Epithelial cell of esophagus (primary cell): ENCODE measurements at places on chromosomes 4 and X.

DNA sequence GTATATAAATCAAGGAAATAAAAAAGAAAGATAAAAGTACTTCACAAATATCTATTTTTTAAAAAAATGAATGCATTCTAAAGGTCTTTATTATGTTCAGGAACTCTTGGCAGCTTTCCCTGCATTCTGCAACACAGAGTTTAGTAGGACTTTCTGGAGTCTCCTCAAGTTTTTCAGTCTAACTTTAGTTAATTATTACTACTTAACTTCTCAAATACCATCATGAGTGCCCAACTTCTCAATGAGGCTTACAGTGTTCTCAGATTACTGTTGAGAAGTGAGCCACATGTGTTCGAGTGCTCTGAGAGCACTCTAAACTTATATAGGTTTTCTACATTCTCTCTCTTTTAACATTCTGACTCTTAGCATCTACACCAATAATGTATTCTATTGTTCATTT is 1852.9 kb upstream of the PCDH10 start:
- no peak for DNase-seq

- DNase-seq = peak; percentile 47
Measured at GRCh38 chr4:26687728-26688127, 103.8 kb downstream of the TBC1D19 start.

DNA sequence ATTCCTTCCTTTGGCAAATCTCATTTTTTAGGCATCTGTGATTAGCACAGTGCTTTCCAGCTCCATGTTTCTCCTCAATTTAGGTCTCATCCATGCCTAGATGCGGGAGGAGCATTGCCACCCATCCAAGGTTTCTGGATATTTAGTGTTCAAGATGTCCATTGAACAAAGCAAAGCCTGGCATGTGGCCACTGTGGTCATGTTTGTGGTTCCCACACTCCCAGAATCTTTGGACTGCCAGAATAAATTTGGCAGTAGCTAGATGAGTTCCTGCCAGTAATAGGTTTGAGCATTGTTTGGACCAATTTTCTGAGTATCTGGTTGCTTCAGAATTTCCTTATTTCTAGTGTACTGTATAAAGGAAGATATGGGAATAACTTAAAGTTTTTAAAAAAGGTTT is 1124.1 kb downstream of the ADGRL3 start:
- no peak for DNase-seq

DNA sequence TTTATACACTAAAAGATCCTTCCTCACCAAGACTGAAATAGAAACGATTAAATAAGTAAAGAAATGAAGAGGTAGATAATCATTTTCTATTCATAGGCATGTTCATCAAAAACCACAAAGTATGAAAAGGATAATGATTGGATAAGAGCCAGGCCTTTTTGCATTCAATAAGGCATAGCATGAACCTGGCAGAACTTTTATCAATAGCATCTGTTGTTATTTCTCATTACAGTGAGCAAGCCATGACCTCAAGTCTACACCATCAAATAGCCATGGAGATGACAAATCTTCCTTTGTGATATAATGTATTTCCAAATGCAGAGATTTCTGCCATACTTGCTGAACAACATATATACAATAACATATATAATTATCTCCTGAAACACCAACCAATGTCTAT is 206.0 kb upstream of the SLC7A11 start:
- DNase-seq = no peak

- DNase-seq = no peak
Measured at GRCh38 chr4:15194520-15194919, 192.2 kb downstream of the CPEB2 start.

- no peak for DNase-seq
Measured at GRCh38 chrX:56794404-56795230, 65.6 kb downstream of the NBDY start.

GRCh38 chr4:40750461-40751258 is 905 bp downstream of the NSUN7 start:
- DNase-seq = peak; percentile 8

- peak; percentile 60 for DNase-seq
Measured at GRCh38 chr4:67393699-67394281, 151.5 kb downstream of the CENPC start.

GRCh38 chr4:125097729-125098128 is 217.0 kb upstream of the FAT4 start:
- peak; percentile 4 for DNase-seq

- DNase-seq = no peak
Measured at GRCh38 chrX:13923289-13923688, 106.4 kb upstream of the GPM6B start.

GRCh38 chr4:185915817-185916216 is 103.8 kb upstream of the SORBS2 start:
- no peak for DNase-seq

- DNase-seq = no peak
Measured at GRCh38 chr4:105440890-105441289, 33.0 kb downstream of the PPA2 start.

GRCh38 chr4:153987291-153987690 is 198.4 kb upstream of the SFRP2 start:
- peak; percentile 11 for DNase-seq

DNA sequence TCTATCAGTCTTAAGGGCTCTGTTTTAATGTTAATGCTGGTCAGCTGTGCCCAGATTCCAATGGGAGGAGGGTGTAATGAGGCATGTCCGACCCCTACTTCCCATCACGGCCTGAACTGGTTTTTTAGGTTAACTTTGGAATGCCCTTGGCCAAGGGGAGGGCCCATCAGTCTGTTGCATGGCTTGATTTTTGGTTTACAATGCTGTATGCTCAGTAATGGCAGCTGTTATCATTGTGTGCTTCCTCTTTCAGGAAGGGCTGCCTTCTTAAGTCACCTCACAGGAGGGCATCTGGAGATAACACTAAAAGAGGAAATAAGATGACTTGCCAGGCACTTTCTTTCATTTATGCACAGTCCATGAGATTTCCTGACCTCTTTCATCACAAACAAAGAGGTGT is 36.3 kb downstream of the ATXN3L start:
- DNase-seq = no peak

- peak; percentile 41 for DNase-seq
Measured at GRCh38 chrX:34365471-34365870, 233.4 kb upstream of the FAM47A start.

- no peak for DNase-seq
Measured at GRCh38 chrX:137441711-137442110, 124.2 kb upstream of the ZIC3 start.

- DNase-seq = no peak
Measured at GRCh38 chrX:135951291-135951690, 22.5 kb downstream of the MMGT1 start.

GRCh38 chr4:22522706-22523501 is 7.0 kb upstream of the ADGRA3 start:
- peak; percentile 84 for DNase-seq

GRCh38 chr4:137075586-137075985 is 456.7 kb downstream of the PCDH18 start:
- no peak for DNase-seq

GRCh38 chr4:37542706-37543105 is 143.5 kb downstream of the RELL1 start:
- no peak for DNase-seq

GRCh38 chr4:152996672-152997071 is 60.5 kb downstream of the FHDC1 start:
- DNase-seq = no peak

GRCh38 chrX:2550328-2551020 is 49.7 kb upstream of the DHRSX start:
- no peak for DNase-seq

GRCh38 chr4:121192480-121192879 is 28.4 kb upstream of the TNIP3 start:
- peak; percentile 54 for DNase-seq

- DNase-seq = peak; percentile 99
Measured at GRCh38 chr4:86927843-86928395, 6.9 kb upstream of the AFF1 start.

GRCh38 chrX:114047558-114047957 is 536.3 kb upstream of the HTR2C start:
- no peak for DNase-seq

DNA sequence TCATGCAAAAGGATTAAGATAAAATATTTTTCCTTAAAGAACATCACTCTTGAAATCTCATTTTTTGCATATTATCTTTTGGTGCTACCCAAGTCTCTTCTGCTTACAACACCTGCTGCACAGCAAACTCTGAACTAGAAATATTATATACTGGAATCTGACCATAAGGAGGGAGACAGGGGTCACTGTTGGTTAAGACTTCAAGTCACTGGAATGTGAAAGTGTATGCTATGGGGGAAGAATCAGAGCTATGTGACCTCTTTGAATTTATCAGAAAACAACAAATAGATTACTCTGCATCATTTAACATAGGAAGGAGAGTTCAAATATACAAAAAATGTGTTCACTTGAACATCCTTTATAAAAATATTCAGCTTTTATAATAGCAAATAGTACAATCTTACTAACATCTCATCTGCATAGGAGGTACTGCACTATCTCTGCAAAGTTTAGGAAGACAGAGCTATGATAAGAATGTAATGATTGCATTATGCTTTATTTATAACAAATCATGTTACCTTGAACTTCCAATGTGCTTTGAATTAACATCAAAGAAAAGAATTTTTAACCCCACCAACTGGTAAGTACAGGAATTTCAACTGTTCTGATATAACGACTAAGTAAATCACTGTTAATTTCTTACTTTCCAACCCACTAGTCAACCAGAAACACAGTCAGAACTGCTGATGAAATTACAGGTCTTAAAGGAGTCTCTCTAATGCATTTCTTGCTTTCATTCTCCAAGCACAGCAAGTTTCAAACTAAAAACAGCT is 69.8 kb downstream of the ZNF827 start:
- no peak for DNase-seq

DNA sequence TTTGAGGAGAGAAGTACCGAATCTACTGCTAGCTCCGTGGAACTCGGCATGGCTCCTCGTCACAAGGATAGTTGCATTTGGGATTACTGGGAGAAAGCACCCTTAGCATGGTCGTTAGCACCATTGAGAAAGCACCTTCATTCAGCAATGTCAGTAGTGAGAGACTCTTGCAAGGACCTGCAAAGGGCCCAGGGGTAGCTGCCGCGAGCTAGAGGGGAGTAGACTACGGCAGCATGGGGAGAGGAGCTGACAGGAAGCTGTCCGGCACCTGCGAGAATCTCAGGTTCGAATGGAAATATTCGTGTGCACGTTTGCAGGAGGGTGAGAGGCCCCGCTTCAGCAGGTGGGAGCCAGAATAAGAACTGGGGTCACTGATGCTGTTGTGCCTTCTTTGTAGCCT is 20.2 kb downstream of the TLR10 start:
- DNase-seq = no peak

- peak; percentile 43 for DNase-seq
Measured at GRCh38 chr4:147760176-147760575, 28.3 kb downstream of the ARHGAP10 start.

GRCh38 chr4:2929469-2929868 is 33.7 kb downstream of the NOP14 start:
- no peak for DNase-seq

GRCh38 chr4:152660526-152660925 is 19.3 kb downstream of the TMEM154 start:
- no peak for DNase-seq

- no peak for DNase-seq
Measured at GRCh38 chrX:38970845-38971244, 169.6 kb downstream of the MID1IP1 start.

GRCh38 chr4:145716200-145716599 is 36.3 kb downstream of the C4orf51 start:
- peak; percentile 54 for DNase-seq

GRCh38 chrX:13939741-13940597 is 89.7 kb downstream of the GEMIN8 start:
- DNase-seq = no peak

GRCh38 chrX:41002026-41002425 is 83.2 kb upstream of the USP9X start:
- peak; percentile 15 for DNase-seq

GRCh38 chrX:22095286-22095685 is 63.2 kb downstream of the PHEX start:
- DNase-seq = no peak

DNA sequence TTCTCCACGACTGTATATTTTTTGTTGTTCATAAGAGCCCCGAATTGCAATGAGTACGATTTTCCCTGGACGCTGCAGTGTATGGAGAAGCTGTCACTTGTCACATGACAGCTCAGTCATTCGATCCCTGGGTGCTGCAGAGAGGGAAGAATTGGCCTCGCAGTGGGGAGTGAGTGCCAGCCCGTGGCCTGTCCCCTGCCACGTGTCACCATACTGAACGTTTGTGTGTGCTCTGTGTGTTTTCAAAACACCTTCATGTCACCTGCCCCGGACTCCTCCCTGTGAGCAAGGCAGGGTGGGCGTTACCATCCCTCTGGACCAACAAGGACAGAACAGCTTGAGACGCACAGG is 77.9 kb downstream of the TBL1X start:
- no peak for DNase-seq

DNA sequence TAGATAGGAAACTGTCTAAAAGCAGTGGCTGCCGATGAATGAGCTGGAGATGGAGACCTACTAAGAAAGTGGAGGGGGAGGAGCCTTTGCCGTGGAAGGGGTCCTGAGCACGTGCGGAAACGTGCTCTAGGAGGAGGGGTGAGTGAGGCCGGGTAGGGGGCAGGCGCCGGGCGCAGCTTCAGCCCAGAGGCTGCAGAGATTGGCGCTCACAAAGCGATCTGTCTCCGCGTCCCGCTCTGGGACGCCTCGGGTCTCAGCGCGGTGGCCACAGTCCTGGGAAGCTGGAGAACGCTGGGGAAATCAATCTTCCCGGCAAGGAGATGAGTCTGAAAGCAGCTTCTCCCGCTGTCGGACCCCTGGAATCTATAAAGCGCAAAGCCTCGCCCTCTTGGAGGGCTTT is 444 bp upstream of the ARHGAP6 start:
- no peak for DNase-seq

DNA sequence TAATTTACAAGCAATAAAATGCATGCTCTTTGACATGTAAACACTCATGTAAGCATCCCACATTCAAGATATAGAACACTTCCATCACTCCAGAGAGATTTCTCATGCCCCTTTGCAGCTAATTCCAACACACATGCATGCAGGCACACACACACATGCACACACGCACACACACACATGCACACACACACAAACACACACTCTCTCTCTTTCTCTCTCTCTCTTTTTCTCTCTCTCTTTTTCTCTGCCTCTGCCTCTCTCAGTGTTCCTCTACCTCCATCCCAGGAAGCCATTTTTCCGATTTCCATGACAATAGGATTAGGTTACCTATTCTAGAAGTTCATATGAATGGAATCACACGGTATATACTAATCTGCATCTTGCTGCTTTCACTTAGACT is 11.9 kb upstream of the SOD3 start:
- DNase-seq = no peak

- no peak for DNase-seq
Measured at GRCh38 chr4:85448906-85449890, 25.8 kb upstream of the ARHGAP24 start.

GRCh38 chr4:24751926-24752539 is 43.3 kb upstream of the SOD3 start:
- DNase-seq = no peak

DNA sequence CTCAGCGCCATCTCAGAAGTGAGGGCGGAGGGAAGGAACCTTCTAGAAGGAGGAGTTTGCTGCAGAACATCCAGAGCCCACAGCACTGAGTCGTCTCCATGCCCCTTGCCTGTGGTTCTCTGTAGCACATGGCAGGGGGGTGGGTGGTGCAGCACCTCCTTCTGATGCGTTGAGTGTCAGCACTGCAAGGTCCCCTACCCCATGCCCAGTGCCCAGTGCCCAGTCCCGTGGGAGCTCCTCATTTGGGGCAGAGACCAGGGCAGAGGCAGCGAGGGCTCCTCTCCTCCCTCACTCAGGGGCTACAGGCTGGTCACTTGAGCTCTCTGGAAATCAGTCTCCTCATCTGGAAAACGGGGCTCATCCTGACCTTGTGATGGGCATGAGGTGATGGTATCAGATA is 78.1 kb downstream of the HTRA3 start:
- DNase-seq = no peak
